ENCODE measurements at places on chromosomes 13 and 19. TPM values are rescaled to one million over a fixed set of nuclear protein-coding genes. Genes with fewer than 3 reads are reported as not detected.

The C1QTNF9B gene
- not detected for total RNA-seq

The LYL1 gene
- 0.68 TPM for total RNA-seq

The ZNF845 gene
- total RNA-seq: 15.6 TPM

The PRKD2 gene
- total RNA-seq: 50.8 TPM

The JSRP1 gene
- total RNA-seq: not detected

The OR7C1 gene
- not detected for total RNA-seq

The COMP gene
- total RNA-seq: 0.07 TPM

The ERVV-1 gene
- not detected for total RNA-seq

Measured in nasal cavity respiratory epithelium epithelial cell of viscerocranial mucosa (primary cell).